Activated T-cell treated with anti-CD3 and anti-CD28 coated beads for 24 hours (primary cell): ENCODE measurements at places on chromosomes 3 and 15.

DNA sequence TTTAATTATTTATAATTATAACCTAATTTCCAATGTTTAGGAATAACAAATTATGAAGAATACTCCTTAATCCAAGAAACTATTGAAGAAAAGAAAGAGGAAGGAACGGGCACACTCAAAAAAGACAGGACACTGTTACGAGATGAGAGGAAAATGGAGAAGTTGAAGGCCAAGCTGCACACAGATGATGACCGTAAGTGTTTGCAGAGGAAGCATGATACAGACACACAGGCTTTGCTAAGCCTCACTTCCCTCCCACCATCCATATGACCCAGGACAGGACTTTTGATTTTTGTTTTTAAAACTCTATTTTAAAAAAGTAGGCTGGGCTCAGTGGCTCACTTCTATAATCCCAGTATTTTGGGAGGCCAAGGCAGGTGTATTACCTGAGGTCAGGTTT is 389.4 kb upstream of the TPM1 start:
- no peak for DNase-seq

DNA sequence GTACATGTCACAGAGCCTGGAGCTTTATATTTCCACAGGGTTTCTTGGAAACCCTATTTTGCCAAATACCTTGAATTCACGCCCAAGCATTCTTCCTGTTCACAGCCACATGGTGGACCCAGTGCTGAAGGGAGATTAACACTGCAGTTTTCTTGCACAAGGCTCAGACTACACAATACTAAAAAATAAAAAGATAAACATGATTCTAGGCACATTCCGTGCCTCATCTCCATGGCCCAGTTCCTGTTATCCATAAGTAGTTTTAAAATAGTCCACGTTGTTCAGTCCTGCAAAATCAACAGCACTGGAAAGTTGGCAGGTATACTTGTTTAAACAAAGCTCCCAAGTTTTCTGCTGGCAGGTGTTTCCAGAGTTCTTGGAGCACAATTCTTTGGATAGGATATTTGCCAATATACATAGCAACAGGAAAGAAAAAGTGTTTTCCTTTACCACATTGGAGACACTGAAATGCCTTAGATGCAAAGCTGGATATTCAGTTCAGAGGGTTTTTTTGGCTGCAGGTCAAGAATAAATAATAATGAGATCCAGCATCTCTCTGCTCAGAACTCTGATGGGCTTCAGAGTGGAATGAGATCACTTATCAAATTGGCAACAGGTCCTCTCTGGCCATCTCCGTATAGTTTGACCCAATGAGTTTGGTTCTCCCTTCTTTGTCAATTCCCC is 88.1 kb upstream of the TGFBR2 start:
- no peak for DNase-seq

DNA sequence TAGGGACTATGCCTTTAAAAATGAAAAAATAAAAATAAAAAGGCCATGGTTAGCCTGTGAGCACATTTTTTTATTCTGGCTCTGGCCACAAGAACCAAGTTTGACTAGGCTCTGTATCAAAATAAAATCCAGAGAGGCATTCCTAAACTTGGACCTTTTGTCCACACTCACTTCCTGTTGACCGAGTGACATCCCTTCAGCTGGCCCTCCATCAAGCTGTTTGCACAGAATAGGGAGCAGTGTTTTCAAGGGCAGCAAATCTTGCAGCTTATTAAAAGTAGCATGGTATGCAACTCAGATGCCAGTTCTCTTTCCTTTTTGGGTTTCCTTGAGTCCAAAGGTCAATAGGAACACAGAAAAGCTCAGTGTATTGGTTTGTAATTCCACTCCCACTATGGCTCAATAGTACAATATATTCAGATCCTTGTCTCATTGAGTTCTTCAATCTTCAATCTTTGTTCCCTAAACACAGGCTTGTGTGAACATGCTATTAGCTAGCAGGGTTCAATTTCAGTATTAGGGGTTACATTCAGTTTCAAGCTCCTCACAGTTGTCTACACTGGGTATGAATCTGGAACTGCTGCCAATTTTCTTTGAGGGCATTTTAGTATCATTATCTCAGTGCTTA is 244.5 kb downstream of the RBMS3 start:
- no peak for DNase-seq

DNA sequence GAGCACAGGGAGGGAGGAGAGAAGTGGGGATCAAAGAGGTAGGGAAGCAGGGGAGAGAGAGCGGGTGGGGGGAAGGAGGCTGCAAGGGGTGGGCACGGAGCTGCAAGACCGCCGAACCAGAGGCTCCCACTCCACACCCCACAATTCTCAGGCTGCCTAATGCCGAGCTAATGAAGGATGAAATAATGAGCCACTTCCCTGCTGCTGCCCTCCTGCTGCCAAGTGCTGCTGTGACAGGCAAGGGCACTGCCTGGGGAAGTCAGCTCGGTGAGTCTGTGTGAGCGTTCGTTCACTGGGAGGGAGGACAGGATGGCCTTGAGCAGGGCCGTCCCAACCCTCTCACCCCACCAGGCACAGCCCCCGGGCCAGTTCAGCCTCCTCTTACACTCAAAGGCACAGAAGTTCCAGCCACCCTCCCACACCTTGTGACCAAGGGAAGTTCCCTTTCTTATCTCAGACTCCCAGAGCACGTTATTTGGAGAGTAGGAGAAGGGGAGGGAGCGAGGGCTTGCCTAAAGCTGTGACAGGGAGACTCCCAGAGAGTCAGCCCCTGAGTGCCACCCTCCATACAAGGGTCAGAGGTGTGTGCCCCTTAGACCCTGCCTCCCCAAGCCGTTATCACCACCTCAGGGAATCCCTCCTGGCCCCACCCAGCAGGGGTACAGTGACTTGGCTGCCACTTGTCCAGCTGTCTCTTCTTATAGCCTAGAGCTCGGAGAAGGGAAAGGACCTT is 12.4 kb downstream of the GLYCTK start:
- DNase-seq: no peak

DNA sequence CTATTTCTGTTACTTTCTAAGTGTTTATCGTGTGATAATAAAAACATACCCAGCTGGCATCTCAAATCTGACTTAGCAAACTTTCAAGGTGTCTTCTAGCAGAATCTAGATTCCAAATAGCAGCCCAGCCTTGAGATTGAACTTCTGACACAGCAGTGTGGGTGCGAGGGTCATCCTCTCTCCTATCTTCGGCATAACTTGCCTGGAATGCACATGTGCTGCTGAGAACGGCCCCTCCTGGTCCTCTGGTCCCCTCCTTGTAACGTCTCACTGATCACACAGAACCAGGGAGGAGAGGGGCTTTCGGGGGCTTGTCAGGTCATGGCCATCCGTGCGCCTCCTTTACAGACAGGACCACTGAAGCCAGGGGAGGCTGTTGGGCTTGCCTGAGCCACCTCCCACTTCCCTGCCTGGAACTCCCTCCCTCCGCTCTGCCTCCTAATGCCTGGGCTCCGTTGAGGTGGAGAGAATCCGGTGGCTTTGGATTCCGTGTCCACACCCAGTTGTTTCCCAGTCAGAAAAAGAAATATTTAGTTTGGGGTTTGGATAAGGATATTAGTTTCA is 344.4 kb upstream of the C2CD4B start:
- DNase-seq: no peak

DNA sequence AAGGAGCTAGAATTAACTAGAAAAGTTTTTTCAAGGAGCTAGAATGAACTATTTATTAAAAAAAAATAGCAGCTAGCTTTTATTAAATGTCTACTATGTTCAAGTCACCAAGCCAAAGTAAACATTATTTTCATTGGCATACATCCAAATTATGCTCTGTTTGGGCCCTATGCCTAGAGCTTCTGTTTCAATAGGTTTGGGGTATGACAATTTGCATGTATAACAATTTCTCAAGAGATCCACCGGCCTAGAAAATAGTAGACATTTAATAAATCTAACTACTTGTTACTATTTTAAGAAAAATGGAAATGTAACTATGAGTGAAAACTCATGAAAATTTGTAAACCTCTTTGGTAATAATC is 8.0 kb downstream of the GABRR3 start:
- DNase-seq: no peak

DNA sequence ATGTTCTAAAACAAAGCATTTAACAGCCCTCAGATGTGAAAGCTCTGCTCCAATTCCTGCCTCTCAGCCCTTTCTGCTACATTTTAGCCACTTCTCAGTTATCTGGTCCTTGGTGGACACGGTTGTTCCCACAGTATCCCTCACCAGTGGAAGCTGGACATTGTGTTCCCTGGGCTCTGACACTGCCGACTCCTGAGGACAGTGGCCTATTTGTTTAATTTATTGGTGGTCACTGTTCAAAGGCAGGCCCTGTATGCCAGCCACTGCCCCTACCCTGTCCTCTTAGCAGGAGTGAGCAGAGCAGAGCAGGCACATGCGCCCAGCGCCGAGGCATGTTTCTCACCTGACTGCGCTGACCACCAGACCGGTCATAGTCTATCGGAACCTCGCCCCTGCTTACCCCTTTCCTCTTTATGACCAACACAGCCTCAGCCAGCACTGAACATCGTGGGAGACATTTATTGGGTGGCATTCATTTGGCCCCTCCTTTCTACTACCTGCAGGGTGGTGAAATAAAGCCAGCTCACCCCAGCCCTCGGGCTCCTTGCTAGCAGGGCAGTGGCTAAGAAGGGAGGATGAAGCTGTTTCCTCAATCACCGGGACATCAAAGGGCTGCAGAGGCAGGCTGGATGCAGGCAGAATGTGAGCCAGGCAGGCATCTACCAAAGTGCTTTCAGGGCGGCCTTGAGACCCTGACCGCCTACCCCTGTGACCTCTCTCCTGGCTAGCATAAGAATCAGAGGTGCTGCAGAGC is 54.3 kb upstream of the HACD2 start:
- DNase-seq: no peak

DNA sequence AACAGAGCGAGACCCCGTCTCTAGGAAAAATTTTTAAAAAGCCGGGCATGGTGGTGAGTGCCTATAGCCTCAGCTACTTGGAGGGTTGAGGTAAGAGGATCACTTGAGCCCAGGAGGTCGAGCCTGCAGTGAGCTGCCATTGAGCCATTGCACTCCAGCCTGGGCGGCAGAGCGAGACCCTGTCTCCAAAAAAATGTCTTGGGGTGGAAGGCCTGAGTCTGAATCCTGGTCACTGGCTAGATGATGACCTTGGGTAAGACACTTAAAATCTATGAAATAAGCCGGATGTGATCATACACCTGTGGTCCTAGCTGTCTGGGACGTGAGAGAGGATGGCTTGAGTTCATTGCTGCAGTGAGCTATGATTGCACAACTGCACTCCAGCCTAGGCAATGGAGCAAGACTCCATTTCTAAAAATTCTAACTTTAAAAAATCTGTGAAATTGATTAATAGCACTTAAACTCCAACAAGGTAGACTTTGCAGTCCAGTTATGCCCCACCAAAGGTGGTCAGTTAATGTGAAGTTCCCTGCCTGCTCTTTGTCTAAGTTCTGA is 157.3 kb upstream of the UMPS start:
- DNase-seq: no peak

DNA sequence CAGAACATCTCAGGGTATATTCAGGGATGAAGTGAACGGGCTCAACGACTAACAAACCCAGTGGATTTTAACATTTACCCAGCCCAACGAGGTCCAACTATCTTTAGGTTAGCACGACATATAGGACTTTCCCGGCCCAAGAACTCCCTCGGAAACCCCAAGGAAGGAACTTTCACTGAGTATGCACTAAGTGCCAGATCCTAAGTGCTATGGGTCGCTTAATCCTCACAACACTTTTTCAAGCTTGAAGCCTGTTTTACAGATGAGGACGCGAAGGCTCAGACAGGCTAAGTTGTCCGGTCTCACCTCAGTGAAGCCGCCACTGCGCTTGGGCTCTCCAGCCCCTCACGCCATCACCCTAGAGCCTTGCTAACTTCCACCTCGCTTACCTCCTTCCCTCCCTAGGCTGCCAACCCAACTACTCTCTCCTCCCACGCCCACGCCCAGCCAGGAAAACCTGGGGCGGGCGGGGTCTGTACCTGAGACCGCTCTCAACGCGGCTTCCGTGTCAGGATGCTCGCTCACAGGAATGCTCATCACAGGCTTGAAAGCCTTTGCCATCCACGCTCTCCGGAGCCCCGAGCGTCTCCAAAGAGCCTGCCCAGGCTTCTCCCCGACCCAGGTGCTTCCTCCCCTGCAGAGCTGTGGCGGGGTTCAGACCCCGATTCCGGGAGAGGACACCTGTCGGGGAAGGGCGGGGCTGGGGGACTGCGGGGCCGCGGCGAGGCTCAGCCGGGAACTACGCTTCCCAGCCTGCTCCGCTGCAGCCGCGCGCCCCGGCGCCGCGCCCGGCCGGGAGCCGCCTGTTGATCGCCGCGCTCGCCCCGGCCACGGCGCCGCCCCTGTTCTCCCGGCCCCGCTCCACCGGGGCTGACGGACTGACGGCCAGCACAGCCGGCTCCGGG is at the start of gene TMOD2:
TMOD2 (plus strand) TSS at position 806 of the 905 bp plus-strand sequence. CDS start 14,845 bp downstream, outside the sequence.
- DNase-seq: no peak

- no peak for DNase-seq
Observed at GRCh38 chr3:31404871-31405270, 127.9 kb upstream of the STT3B start.

DNA sequence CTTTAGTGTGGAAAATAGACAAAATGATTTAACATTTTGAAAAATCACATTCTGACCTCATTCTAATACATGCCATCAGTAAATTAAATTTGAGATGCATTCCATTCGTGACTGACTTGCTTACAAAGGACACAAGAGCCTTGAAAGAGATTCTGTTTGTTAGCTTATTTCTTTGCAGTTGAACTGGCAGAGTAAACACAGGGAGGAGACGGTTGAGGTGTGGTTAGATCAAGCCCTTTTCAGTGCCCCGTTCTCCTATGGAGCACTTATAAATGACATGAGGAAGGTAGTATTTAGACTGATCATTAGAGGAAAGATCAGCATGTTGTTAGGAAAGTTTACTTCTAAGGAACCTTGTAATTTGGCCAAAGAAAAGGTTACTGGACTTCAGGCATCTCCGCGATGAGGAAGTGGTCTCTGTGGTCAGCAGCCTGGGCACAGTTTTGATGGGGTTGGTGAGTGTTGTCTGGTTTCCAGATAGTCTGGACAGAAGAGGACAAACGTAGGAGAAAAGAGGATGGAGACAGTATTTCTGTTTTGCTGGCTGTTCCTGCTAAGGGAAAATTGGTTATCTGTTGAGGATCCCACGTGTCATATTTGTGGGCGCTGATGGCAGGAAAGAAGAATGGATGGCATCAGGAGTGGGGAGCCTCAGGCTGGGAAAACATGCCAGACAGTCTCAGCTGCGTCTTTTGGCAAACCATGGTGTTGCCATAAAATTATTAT is 328.9 kb upstream of the TBL1XR1 start:
- DNase-seq: no peak

DNA sequence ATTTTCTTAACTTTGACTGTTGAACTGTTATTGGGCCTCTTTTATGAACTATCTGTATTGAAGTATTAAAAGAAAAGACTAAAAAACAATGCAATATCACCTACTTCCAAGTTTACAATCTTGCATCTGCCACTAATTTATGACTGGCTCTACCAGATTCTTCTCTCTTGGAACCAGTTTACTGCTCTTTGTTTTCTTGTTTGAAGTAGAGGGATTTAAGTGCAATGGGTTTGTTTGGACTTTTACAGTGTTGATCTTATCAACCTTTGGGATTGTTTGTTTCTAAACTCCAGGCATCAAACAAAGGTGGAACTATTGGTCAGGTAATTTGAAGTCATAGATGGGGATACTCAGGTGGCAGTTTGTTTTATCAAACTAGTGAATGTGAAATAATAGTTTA is 43.0 kb upstream of the MEIS2 start:
- DNase-seq: no peak
